ENCODE measurements at places on chromosomes 4 and X.

DNA sequence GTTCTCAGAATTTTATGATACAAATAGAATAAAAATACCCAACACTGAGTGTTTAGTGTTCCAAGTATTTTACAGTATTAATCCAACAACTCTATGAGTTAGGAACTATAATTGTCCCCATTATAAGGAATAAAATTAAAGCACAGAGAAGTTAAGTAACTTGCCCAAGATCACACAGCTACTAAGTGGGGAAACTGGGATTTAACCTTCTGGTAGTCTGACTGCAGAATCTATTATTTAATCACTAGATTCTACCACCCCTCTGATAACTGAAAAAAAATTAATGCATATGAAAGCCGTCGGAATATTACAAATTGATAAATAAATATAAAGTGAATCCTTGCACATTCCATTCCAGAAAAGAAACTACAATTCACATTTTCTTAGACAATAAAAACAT, 5.7 kb upstream of the NKX6-1 start:
- DNase-seq = no peak

DNA sequence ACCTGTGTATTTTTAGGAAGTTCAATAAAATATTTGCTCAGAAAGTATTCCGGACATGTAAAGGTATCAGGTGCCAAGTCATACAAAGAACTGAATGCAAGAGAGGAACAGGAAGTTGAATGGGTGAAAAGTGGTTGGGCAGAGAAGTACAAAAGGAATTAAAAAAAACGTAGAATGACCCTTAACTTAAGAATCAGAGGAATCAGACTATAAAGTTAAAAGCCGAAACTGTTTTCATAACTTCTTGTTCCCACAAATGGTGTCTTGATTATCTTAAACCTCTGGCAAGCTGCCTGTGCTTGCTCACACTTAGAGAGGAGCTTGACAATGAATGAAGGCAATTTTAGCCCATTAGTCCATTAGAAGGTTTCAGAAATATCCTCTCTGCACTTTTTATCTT, 81.6 kb upstream of the HHIP start:
- DNase-seq = no peak

DNA sequence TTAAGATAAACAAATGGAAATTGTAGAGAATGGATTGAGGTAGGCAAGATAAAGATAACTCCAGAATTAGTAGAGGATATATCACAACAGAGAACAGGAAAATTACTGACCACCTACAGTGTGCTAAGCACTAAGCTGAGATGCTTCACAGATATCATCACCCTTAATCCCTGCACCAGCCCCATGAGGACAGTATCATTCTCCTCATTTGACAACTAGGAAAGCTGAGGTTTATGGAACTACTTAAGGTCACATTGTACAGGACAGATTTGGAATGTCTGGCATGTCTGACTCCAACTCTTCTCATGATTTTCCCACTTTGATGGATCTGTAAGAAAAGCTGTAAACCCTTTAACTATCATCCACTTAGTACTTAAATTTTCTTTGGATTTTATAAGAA, 95.5 kb downstream of the CASK start:
- no peak for DNase-seq

- no peak for DNase-seq
Measured at GRCh38 chrX:6163721-6164120, 64.9 kb downstream of the NLGN4X start.

DNA sequence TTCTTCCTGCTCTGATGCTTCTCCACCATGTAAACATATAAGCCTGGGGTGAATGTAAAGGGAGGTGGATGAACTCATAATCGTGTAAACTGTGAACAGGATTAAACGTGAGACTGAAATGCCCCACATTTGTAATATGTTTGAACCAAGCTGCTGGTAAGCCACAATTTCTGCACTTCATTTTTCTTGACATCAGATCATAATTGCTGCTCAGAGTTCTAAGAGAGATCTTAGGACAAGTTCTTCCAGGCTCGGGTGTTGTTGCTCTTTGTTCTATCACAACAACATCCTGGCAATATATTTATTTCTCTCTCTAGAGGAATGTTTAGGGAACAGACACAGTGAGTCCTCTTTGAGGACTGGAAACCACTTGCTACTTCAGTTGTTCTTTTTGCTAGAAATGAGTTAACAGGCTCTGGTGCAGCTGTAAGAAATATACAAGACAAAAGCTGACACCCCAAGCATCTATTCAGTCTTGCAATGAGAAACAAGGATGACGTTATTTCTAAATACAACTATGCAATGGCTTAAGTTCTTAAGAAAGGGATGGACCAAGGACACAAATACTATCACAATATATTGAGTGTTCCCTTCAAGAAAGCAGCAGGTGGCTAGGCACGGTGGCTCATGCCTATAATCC, 59.6 kb downstream of the LNX1 start:
- DNase-seq = no peak

Data from NCI-H146 (cell line).